ENCODE measurements at places on chromosomes 4 and X.

GRCh38 chrX:11597479-11597878 is 68.2 kb downstream of the ARHGAP6 start:
- DNase-seq, result no peak

DNA sequence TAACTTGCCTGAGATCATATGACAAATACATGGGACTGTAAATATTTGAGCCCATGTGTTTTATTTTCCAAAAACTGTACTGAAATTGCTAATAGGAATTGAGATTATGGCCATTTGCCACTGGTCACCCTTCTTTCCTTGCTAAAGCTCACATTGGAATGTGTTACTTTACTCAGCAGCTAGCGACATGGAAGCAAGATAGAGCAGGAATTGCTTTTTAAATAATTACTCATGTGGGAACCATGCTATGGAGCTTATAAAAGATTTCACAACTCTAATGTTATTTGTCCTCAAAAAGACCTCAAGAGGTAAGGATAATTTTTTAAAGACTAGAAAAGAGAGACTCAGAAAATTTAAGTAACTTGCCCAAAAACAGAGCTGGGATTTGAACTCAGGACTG is 48.8 kb upstream of the AFAP1 start:
- DNase-seq, result no peak

- no peak for DNase-seq
These were observed 185.8 kb downstream of the RNF150 start for GRCh38 chr4:140947506-140947905.

DNA sequence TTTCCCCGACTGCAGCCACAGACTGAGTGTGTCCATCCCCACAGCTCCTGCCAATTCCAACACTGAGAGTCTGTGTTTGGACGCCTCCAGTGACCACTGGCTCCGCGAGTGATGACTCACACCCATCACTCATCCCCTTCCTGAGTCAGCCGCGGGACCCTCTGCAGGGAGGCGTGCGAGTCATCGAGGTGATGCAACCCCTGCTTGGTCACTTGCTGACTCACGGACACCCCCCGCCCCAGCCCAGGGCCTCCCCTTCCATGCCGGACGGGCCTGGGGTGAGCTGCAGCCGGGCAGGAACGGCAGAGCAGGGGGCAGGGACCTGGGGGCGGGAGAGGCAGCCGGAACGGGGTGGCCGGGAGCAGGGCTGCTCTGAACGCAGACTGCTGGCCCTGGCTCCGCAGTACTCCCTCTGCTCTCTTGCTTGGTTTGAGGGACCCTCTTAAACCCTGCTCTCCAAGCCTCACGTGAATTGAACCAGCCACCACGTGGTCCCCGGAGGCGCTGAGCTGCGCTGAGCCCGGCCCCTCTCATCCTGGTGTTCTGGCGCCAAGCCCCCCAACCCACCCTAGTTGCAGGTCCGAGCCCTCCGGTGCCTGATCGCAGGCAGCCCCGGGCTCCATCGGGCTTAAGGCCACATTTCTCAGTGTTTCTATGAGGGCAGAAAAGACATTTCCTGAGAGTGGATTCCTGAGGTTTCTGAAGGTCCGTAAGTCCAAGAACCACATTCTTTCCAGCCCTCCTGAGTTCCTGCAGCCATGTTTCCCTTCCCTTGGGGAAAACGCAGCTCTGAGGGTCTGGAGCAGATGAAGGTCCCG is 32.4 kb downstream of the FGFRL1 start:
- DNase-seq, result no peak

- DNase-seq, result no peak
These were observed 919 bp upstream of the SEC24B start for GRCh38 chr4:109432696-109433095.

GRCh38 chr4:41318839-41319530 is 62.3 kb downstream of the UCHL1 start:
- no peak for DNase-seq

DNA sequence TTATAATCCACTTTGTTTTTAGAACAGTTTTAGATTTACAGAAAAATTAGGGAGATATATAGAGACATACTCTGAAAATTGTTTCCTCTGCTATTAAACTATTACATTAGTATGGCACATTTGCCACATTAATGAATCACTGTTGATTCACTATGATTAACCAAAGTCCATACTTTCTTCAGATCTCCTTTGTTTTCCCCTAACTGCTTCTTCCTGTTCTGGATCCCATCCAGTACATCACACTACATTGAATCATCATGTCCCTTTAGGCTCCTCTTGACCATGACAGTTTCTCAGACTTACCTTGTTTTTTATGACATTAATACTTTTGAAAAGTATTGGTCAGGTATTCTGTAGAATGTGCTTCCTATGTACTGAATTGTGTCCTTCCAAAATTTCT is 109.2 kb upstream of the EDNRA start:
- DNase-seq, result no peak

- DNase-seq, result no peak
These were observed 61.1 kb downstream of the CPEB2 start for GRCh38 chr4:15063341-15063740.

GRCh38 chrX:28625223-28625622 is 38.0 kb downstream of the IL1RAPL1 start:
- no peak for DNase-seq

- DNase-seq, result peak; percentile 52
These were observed 2.9 kb downstream of the PAK3 start for GRCh38 chrX:111098874-111099273.

- no peak for DNase-seq
These were observed 741 bp downstream of the SPATA18 start for GRCh38 chr4:52051615-52052474.

GRCh38 chrX:97527725-97528124 is 644.0 kb downstream of the RPA4 start:
- no peak for DNase-seq

- no peak for DNase-seq
These were observed 541.2 kb upstream of the SMIM31 start for GRCh38 chr4:164212714-164213113.

DNA sequence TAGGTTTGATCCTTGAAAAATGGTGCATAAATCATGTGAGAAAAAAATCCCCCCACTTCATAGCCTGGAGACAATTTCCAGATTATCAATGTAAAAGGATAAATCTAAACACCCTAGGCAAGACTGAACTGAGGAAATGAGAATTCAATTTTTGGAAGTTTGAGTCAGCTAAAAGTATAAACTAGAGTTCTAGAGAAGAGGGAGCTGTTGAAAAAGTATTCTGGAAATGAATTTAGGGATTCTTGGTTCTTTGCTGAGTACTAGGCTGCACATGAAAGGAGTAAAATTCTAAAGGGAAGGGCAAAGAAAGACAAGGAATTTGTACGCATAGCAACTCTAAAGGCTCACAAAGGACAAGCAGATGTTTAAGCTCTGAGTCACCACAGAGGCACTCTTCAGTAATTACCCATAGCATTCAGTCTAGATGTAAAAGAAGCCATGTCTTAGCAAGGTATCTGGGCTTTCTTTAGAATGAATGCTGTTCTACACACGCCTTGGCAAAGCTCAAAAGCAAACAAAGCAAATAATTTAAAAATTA is 896.5 kb downstream of the PDHA2 start:
- no peak for DNase-seq

DNA sequence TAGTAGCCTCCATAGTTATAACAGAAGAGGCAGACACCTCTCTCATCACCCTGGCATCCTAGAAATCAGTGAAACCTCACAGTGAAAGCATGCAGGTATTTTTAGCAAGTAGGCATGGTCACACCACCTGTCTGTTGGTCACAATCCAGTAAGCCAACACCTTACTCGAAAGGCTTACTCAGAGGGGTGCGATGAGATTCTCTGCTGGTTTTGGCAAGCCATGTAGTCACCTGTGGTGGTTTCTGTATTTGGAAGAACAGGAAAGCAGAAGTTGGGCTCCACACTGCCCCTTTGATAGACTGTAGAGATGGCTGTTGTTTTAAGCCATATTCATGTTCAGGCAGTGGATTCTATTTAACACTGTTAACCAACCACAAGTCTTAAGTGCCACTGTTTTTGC is 134.7 kb downstream of the DCLK2 start:
- no peak for DNase-seq

GRCh38 chr4:39353478-39354253 is 12.5 kb downstream of the RFC1 start:
- DNase-seq, result no peak
